Chondrocyte (in vitro differentiated cells): ENCODE measurements at places on chromosomes 1 and 21. TPM values are rescaled to one million over a fixed set of nuclear protein-coding genes. Genes with fewer than 3 reads are reported as not detected.

- H3K27me3 ChIP-seq = no peaks in the 10 kb centered on the region
- no peak overlapping the region for H3K4me3 ChIP-seq
- H3K36me3 ChIP-seq = peaks cover 1% of the 10 kb centered on the region
- H3K27ac ChIP-seq = no peak overlapping the region
Measured at GRCh38 chr1:56291374-56291919, 287.9 kb downstream of the PLPP3 start.

GRCh38 chr1:43766818-43767525 is 59.6 kb downstream of the ST3GAL3 start:
- no peak overlapping the region for H3K4me3 ChIP-seq
- H3K36me3 ChIP-seq = no peaks in the 10 kb centered on the region
- no peak for DNase-seq
- H3K4me1 ChIP-seq = peaks cover 13% of the 10 kb centered on the region

- H3K36me3 ChIP-seq = no peaks in the 10 kb centered on the region
- peak overlapping the region; percentile 98 for H3K27ac ChIP-seq
- no peak for DNase-seq
- H3K4me1 ChIP-seq = peaks cover 94% of the 10 kb centered on the region
- H3K27me3 ChIP-seq = no peaks in the 10 kb centered on the region
Measured at GRCh38 chr1:18949686-18950400, 6.6 kb downstream of the IFFO2 start.

GRCh38 chr1:242189591-242189990 is 190.7 kb upstream of the MAP1LC3C start:
- no peaks in the 10 kb centered on the region for H3K4me1 ChIP-seq
- H3K36me3 ChIP-seq = no peaks in the 10 kb centered on the region
- no peak overlapping the region for H3K4me3 ChIP-seq
- no peak overlapping the region for H3K27ac ChIP-seq
- H3K27me3 ChIP-seq = no peaks in the 10 kb centered on the region

DNA sequence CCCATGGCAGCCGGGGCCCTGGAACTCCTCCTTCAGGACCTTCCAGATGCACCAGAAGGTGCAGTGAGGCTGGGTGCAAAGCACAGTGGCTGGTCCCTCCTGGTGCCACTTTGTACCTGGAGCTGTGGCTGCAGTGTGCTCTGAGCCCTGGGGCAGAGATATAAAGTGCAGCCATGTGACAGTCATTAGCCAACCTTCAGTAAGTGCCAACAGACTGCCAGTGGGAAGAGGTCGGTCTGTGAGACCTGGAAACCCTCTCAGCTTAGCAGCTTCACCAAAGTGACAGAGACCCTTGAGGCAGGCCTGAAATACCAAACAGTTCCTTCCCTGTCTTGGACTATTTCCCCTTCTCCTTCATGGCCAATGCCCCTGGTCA is 26.7 kb upstream of the NGF start:
- peaks cover 44% of the 10 kb centered on the region for H3K4me1 ChIP-seq
- H3K4me3 ChIP-seq = peak overlapping the region; percentile 38
- H3K27ac ChIP-seq = peak overlapping the region; percentile 87
- no peak for DNase-seq
- no peaks in the 10 kb centered on the region for H3K27me3 ChIP-seq
- H3K36me3 ChIP-seq = no peaks in the 10 kb centered on the region

DNA sequence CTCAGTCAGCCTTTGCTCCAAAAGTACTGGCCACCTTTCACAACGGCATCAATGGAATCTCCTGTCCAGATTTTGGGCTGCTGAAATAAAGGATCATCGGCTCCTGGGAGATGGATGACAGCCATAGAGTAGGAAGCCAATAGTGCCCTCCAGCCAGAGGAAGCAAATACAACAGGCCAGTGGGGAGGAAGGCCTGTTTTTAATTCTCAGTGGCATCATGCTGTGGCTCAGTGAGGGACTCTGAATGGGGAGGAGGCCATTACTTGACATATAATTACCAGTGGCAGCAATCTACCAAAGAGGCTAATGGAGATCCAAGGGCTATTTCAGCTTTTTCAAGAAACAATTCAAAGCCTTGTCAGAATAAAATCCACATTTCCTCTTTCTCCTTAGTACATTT is 26.7 kb downstream of the COLGALT2 start:
- DNase-seq = no peak
- H3K27ac ChIP-seq = no peak overlapping the region
- H3K4me1 ChIP-seq = no peaks in the 10 kb centered on the region
- H3K4me3 ChIP-seq = no peak overlapping the region
- H3K36me3 ChIP-seq = peaks cover 7% of the 10 kb centered on the region

DNA sequence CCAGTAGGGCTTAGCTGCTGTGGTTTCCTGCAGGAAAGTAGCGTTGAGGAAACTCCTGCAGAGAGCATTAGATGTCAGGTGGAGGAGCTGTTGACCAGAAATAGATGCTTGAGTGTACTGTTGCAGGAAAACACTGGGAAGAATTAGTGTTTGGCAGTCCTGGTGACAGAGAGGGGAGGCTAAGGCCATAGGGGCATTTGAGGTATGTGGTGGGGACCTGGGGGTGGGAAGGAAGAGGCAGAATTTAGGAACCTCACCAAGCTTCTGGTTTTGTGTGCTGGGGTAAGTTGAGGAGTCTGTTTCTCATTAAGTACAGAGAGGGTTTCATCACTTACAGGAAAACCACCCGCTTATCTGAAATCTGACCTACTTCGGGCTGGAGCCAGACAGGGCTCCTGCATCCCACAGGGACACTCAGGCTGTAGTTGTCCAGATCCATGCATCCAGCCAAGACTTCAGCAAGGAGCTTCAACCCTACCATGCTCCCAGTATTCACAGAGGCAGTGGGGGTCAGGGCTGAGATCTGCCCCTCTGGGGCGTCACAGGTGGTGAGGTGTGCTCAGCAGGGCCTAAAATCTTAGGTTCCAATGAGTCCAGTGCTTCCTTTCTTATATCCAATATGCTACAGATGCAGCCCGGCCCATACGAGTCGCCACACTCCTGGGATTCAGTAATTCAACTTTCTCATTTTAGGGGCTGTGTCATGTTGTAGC is 15.1 kb downstream of the SH2D2A start:
- H3K4me1 ChIP-seq = peaks cover 7% of the 10 kb centered on the region
- no peak overlapping the region for H3K27ac ChIP-seq
- peaks cover 12% of the 10 kb centered on the region for H3K36me3 ChIP-seq
- no peak overlapping the region for H3K4me3 ChIP-seq
- DNase-seq = no peak

- no peak overlapping the region for H3K27ac ChIP-seq
- no peaks in the 10 kb centered on the region for H3K36me3 ChIP-seq
- H3K4me3 ChIP-seq = no peak overlapping the region
- H3K27me3 ChIP-seq = no peaks in the 10 kb centered on the region
Measured at GRCh38 chr1:51997974-51998382, 7.5 kb upstream of the RAB3B start.

GRCh38 chr1:218847089-218847768 is 326.4 kb upstream of the LYPLAL1 start:
- H3K27me3 ChIP-seq = no peaks in the 10 kb centered on the region
- DNase-seq = no peak
- no peaks in the 10 kb centered on the region for H3K36me3 ChIP-seq
- peaks cover 8% of the 10 kb centered on the region for H3K4me1 ChIP-seq

The SH2D1B gene
- not detected in 3 replicates for total RNA-seq

The IL20 gene
- total RNA-seq = not detected in 3 replicates

The CLDN17 gene
- total RNA-seq = not detected in 3 replicates

The URB2 gene
- total RNA-seq = 7.9 to 11.7 TPM (median 8.4 TPM) in 3 replicates

The FAM163A gene
- not detected in 3 replicates for total RNA-seq

The LCE6A gene
- total RNA-seq = not detected in 3 replicates
